Midbrain (tissue), 1 donor: ENCODE measurements at places on chromosomes 2 and 18.

DNA sequence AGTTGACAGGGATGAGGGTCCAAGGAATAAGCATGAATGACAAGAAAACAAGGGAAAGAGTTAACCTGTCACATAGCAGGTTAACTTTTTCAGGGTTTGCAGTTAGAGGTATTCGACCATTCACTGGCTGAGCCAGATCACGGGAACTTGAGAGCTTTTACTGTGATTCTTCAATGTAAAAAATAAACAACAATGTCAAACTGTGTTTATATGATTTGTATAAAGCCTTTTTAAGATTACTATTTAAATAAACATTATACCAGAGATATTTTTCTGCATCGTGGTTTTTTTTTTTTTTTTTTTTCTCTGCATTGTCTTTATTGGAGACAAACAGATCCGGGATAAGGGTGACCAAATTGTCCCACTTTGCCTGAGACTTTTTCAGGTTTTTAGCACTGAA, 115.6 kb downstream of the NRP2 start:
- DNase-seq = no peak

- peak; percentile 96 for DNase-seq
These were observed at the start of gene PDCL3 for GRCh38 chr2:100562613-100563406. TSS of gene PDCL3 (plus strand) at chr2:100562993. CDS start at chr2:100563068, 75 bp downstream.

GRCh38 chr2:158114516-158114915, 12.8 kb downstream of the UPP2 start:
- DNase-seq = no peak

GRCh38 chr2:235066490-235066889, 114.7 kb downstream of the SH3BP4 start:
- no peak for DNase-seq

DNA sequence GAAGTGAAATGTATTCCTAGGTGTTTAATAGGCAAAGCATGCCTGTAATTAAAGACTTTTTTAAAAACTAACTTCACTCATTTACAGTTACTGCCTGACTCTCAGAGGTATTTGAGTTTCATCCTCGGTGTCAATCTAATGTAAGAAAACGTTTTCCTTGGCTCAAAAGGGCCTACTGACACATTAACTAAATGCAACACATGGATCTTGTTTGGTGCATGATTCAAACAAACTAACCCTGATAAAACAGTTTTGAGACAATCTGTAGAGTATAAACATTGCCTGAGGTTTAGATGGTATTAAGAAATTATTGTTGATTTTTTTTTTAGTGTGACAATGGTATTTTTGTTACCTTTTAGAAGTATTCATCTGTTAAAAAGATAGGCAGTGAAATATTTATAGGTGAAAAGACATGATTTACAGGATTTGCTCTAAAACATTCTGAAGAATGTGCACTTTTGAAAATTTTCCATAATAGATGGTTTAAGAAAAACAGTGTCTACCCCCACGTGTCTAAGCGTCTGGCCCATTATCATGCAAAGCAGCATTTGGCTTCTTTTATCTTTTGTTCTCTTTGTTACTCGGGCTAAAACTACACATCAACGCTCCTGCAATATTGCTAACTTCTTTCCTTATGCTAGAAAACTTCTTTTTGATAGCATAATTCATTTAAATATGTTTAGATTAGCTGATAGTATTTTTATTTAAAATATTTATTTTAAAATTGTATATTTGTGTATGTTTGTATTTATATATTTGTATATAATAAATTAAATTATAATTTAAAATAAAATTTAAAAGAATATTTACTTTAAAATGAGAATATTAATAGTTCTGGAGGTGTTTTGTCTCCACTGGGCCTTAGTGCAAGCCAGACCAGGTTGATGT, 160.2 kb upstream of the NDUFV2 start:
- DNase-seq = no peak

DNA sequence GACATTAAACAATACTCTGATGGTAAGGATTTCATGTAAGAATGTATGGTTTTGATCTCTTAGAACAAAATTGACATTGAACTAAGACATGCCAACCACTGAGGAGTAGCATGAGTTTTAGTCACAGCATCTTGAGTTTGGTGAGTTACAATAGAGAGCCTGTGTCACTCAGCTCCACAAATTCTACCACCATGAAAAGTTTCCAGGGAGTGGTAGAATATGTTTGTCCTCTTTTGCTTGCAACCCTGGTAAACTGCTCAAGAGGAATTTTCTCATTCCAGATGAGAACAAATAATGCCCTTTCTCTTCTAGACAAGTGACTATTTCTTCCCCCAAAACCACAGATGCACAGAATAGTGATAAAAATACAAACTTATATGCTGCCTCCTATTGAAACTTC, 502.0 kb upstream of the VRK2 start:
- no peak for DNase-seq
